ENCODE measurements at places on chromosomes 12 and 14.

- DNase-seq, result no peak
Observed at GRCh38 chr14:54823757-54824549, 78.7 kb downstream of the GCH1 start.

DNA sequence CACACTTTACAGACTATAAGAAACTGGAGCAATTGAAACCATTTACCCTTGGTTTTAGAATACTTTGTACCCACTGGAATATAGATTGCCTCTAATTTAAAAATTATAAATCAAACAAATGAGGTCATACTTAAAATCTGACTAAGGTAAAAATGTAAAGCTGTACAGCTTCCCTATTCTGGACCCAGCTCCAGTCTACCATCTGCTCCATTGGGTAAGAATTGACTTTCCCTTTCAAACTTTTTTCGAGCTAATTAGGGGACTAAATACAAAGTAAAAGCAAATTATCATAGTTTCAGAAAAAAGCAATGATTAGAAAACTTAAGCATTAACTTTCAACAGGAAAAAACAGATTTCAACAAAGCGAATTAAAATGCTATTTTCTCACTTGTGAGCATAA, 4.3 kb downstream of the KRR1 start:
- DNase-seq, result no peak

GRCh38 chr14:39451811-39452210, 19.6 kb upstream of the FBXO33 start:
- DNase-seq, result no peak

DNA sequence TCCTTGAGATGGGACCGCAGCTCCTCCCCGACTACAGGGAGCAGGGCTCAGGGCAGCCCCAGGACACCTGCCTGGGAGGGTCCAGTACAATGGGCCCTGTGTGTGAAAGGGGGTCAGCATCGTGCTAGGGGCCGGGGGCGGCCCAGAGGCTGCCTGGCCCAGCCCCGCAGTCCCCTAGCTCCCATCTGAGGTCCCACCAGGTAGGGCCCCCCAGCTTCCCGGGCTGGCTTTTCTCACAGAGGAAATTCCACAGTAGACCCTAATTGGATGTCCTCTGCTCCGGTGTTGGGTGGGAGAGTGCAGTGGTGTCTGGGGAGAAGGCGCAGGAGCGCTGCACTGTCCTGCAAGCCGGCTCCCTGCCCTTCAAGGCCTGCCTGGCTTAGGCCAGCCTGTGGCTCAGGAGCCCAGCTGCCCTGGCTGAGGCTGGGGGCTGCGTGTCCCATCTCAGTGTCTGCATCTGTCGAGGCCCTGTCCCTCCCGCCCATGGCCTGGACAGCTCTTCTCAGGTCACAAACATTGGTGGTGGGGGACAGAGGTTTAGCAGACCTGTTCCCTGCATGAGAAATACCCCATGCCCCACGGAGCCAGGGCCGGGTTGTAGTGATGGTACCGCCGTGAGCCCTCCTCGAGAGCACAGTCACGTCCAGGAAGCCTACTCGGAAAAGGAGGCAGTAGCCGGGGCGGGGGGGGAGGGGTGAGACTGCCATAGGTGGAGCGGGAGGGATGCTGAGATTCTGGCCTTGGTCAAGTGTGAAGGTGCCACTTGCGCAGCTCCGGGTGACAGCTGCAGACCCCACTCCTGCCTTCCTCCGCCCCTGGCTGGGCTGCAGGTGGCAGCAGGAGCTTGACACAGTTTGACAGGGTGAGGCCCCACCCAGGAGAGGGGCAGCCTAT, 11.6 kb downstream of the HIP1R start:
- DNase-seq, result no peak

DNA sequence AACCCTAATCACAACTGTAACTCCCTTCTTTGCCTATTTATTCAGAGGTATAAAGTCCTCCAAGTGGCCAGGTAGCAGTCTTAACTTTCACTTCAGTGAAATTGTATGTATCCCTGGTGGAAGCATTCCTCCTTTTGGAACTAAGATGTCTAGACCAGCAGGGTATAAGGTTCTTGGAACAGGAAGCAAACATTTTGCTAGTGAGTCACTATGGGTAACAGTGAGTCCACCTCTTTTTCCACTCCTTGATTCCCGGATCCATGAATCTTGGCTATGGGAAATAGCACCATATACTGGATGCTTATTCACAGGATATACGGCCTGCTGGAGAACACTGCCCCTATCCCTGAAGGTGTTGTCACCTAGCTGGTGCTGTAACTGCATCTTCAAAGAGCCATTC, 80.2 kb downstream of the KCNA5 start:
- no peak for DNase-seq

DNA sequence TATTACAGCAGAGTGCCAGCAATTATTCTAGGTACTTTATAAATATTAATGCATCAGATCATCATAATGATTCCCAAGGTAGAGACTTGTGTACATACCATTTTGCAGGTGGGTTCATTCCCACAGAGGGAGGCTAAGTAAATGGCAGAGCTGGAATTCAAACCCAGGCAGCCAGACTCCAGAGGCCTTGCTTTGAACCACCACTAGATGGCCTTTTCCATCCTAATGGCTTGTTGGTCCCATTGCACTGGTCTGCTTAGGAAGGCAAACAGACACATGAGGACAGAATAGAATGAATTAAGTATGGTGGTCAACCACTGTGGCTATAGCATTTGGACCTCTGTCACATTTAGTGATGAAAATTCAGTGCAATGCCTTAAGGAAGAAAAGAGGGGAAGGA, 158.7 kb downstream of the METTL25 start:
- DNase-seq, result no peak

DNA sequence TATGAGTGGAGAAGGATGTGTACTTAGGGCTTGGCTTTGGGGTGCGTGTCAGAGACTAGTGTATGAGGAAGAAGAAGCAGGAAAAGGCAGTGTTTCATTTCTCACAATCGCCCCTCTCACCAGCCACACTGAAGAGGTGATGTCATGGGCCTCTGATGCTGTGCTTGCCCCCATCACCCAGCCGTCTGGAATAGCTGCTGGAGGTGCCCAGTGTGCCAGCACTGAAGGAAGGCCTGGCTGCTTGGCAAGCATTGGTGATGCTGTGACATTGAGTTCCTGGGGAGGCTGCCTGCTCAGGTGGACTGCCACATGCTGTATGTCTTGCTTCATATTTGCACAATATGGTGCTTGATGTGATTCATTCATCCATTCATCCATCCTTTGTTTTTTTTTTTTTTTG, 56.2 kb downstream of the CRADD start:
- no peak for DNase-seq

- no peak for DNase-seq
Observed at GRCh38 chr12:3950714-3951320, 77.6 kb upstream of the PARP11 start.

GRCh38 chr14:57816568-57817284, 49.2 kb downstream of the SLC35F4 start:
- no peak for DNase-seq

- no peak for DNase-seq
Observed at GRCh38 chr12:91781114-91781513, 364.5 kb downstream of the BTG1 start.

DNA sequence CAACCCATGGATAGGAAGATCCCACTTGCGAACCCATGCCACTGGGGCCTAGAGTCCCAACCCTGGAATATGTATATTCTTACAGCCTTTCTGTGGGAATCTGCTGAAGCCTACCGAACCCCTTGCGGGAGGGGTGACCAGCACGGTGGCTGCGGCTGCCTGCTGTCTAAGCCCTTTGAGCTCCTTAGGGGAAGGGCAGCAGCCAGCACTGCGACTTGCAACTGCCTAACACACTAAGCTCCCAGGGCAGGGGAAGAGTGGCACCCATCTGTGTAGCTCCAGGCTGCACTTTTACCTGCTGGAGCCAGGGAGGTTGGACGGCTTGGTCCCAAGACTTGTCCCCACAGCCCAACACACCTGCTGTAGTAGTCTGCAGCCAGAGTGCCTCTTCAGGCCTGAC, 1968.7 kb upstream of the FLRT2 start:
- DNase-seq, result no peak

- no peak for DNase-seq
Observed at GRCh38 chr14:60107477-60107876, 15.8 kb downstream of the PCNX4 start.

DNA sequence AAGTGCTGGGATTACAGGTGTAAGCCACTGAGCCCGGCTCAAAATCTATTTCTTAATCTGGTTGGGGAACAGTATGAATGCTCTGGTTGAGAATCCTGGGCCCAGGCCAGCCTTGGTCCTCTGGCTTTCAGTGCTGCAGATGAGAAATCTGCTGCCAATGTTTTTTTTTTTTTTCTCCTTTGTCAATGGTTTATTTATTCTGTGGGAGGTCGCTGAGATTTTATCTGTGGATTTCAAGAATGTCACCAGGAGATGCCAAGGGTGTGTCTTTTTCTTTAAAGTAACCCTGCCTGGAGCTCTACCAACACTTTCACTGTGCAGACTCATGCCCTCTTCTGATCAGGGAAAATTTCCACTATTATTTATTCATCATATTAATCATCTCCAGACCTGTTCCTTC, 3.6 kb downstream of the SLC25A29 start:
- DNase-seq, result no peak

DNA sequence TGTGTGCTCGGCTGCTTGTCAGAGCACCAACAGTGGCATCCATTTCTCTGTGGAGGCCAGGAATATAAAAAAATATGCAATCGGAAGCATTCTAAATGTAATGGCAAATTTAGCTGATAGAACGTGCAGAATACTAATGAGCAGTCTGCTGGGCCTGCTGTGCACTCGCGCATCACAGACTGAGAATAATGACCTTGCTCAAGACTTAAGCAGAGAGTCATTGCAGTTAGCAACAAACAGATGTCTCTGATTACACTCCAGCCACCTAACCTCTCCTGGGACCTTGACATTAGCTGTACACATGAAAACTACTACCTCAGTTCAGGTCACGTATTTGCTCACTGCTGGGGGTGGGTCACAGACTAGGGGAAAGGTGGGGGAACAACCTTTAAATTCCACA, 269.2 kb upstream of the DAAM1 start:
- no peak for DNase-seq

DNA sequence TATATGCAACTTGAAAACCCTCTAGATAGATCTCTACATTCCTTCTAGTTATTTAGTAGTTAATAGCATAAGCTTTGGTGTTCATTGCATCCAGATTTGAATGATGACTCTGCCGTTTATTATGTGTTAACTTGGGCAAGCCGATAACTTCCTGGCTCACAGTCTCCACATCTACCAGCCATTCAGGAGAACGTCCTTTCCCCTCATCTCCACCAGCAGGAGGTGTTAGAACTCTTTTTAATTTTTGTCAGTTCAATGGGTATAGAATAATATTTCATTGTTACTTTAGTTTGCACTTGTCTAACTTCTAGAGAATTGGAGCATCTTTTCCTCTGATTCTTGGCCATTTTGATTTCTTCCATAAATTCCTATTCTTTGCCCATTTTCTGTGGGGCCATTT, 30.0 kb upstream of the WSCD2 start:
- no peak for DNase-seq

GRCh38 chr12:20370866-20371519, 2.7 kb downstream of the PDE3A start:
- DNase-seq, result no peak

DNA sequence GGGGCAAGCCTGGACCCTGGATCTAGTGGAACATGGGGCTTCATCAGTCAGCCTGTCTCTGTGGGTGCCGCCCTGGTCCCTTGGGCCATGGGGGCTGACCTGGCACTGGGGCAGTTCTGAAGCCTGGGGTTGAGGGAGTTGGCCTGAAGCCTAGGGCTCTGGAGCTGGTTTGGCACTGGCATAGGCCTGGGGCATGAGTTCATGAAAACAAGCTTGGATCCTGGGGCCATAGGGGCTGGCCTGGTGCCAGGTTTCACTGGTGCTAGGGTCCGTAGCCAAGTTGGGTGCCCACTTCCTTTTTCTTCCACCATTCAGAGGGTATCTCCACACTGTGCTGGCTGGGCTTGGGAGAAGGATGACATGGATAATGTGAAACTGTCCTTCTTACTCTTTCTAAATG, 26.6 kb upstream of the ANO4 start:
- no peak for DNase-seq

- DNase-seq, result no peak
Observed at GRCh38 chr14:55976219-55976618, 142.0 kb upstream of the PELI2 start.

GRCh38 chr12:130969223-130969622, 15.5 kb downstream of the ADGRD1 start:
- DNase-seq, result no peak

DNA sequence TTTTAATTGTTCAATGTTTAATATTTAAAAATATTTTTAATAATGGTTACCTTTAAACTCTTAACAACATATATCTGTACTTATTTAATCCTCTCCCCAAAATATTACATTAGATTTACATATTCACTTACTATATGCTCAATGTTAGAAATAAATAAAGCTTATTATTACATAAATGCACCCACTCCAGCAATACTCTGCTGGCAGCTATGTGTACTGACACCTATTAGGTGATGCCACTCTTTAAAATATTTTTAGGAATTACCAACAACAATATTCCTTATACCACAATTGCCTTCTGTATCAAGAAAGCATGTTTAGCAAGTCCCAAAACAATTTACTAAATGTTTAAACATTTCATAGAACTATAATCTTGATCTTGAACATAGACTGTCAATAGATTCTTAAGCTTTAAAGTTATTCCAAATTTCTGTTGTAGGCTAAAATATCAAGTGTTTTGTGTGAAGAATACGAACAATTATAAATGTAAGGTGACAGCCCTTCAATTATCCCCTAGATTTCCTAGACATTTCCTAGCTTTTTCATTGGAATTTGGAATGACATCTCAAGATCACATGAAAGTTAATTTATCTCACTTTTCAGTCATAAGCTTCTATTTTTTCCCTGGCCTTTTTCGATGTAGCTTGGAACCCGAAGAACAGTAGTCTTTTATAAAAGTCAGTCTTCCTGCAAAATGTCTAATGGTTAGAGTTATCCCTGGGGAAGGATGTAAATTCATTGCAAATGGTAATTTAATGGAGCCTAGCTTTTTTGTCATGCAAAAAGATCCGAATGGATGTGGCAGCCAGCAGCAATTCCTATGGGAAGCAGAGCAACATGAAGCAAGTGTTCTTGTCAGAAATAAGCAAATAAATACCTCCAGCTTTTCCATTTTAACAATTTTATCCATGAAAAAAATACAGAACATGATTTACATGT, 907.5 kb upstream of the ATXN7L3B start:
- DNase-seq, result no peak

DNA sequence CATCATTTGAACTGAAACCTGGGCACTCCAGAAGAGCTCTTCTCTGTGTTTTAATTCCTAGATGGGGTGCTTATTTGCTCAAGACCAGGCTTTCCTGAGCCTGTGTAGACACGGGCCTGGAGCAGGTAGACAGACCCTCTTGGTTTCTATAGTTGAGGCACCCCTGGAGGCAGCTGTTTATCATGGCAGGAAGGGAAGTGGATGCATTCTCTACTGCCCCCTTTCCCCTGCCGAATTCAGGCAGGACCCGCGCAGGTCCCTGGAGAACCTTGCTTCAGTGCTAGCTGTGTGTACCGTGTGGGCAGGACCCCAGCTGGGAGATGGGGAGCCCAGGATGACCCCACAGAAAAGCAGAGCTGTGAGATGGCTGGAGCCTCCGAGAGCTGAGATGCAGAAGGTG, 6.0 kb downstream of the CACNA1C start:
- no peak for DNase-seq

Measured in KG1 (cell line).